ENCODE measurements at places on chromosomes 4 and X. TPM values are rescaled to one million over a fixed set of nuclear protein-coding genes. Genes with fewer than 3 reads are reported as not detected.
A peak's percentile ranks its signal among the peaks of the same experiment; 100 is the strongest.

Gene PSAPL1
- total RNA-seq: not detected

Gene DOK7
- under 0.01 TPM for total RNA-seq

DNA sequence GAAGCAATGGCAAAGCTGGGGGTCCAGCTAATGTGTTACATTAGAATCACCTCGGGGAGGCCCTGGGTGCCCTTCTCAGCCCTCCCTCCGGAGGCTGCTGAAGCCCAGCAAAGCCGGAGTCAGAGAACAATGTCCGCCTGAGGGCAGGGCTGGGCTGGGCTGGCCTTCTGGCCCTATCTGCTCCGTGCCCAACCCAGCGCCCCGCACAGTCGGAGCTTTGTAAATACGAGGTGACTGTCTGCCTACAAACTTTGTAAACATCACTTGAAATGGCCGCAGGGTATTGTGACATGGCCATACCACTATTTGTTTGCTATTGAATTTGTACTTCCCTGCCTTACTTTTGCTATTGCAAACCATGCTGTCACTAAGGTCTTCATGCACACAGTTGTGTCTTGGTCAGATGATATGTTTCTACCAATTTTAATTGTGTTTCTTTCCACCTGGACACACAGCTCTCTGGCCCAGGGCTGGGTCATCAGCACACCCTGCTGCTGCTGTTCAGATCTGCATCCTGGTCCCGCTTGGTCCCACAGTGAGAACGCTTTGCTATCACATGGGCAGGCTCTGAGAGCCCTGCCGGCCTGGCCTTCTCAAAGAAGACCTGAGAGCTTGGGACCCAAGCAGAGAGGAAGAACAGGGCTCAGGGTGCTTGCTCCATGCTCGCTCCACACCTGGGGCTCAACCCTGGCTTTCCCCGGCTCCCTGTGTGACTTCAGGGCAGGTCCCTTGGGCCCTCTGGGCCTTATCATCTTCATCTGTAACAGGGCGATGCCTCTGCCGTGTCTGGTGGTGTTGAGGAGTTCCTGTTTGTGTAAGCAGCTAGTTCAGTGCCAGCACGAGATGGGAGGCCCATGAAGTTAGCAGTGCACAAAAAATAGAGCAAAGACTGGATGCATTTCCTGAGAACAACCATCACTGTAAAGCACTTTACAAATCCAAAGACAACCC, 2.3 kb downstream of the S100P start:
- no peak for DNase-seq

DNA sequence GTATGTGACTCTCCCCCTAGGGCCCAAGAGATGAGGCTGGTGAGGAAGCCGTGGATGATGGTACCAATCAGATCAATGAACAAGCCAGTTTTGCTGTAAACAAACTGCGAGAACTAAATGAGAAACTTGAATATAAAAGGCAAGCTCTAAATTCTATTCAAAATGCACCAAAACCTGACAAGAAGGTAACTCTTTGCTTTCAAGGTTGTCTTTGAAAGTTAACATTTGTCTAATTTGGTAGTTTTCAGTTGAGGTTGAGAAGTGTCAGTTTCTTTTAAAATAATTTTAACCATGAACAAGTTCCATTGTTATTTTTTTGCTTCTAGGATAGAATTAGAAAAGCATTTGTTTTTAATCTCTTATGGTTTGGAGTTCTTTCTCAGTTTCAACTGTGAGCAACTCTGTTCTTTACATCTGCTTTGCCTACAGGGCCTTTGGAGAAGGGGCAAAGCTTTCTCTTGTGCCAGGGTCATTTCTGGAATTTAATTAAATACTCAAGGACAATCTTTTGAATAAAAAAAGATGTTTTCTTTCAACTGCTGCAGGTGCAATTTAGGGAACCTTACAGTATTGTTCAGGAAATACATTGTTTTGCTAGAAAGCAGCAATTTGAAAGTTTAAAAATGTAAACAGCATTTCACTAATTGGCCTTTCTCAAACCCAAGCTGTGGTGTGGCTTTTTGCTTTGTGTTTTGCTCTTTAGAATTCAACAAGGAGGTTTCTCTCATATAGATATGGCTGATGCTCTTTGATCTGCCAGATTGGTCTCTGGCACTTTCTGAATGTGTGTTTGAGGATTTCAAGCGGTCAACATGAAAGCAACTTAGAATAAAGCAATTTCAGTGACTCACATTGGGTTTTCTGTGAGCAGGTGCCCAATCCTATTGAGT, 62.9 kb downstream of the LRP2BP start:
- no peak for DNase-seq

GRCh38 chr4:140213116-140213515, 59.1 kb upstream of the MAML3 start:
- DNase-seq: no peak

- peak; percentile 10 for DNase-seq
Observed at GRCh38 chr4:159937595-159937994, 834.7 kb downstream of the RAPGEF2 start.

DNA sequence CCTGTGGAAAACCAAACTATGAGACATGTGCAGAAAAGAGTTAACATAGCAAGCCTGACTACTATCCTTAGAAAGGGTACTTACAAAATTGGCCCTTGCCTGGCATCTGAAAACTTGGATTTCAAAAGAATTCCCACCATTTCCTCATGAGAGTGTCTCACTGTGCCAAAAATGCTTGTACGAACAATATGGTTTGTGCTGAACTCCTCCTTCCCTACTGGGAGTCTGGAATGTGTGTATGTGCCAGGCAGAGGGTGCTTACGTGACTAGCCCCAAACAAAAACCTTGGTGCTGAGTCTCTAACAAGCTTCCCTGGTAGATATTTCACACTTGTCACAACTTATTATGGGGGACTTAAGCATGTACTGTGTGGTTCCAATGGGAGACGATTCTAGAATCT, 81.7 kb upstream of the GIMD1 start:
- peak; percentile 20 for DNase-seq

DNA sequence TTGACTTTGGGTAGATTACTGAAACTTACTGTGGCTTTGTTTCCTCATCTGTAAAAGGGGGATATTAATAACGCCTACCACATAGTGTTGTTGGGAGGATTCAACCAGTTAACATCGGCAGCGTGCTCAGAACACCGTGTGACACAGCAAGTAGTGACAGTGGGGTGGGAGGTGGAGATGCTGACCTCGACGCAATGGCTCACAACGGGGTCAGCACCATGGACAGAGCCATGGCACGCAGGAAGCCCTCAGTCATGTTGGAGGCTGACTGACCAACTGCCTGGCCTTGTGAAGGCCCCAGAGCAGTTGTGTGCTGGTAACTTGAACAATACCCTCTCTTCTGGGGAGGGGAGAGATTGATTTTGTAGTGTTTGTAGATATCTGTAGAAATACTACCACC, 93.2 kb downstream of the WFS1 start:
- DNase-seq: peak; percentile 27

Gene RTL3
- not detected for total RNA-seq

Gene TLR2
- total RNA-seq: 0.77 TPM

Gene GNRHR
- not detected for total RNA-seq

Gene PABPC1L2A
- total RNA-seq: not detected

GRCh38 chrX:107700317-107700774, 72.0 kb downstream of the PRPS1 start:
- DNase-seq: peak; percentile 30

All from fibroblast of lung (primary cell).